CD4-positive, alpha-beta T cell treated with Interleukin-17A for 4 hours (primary cell): ENCODE measurements at places on chromosomes 4 and X.

- DNase-seq: no peak
Observed at GRCh38 chr4:122665161-122665929, 44.5 kb upstream of the IL21 start.

DNA sequence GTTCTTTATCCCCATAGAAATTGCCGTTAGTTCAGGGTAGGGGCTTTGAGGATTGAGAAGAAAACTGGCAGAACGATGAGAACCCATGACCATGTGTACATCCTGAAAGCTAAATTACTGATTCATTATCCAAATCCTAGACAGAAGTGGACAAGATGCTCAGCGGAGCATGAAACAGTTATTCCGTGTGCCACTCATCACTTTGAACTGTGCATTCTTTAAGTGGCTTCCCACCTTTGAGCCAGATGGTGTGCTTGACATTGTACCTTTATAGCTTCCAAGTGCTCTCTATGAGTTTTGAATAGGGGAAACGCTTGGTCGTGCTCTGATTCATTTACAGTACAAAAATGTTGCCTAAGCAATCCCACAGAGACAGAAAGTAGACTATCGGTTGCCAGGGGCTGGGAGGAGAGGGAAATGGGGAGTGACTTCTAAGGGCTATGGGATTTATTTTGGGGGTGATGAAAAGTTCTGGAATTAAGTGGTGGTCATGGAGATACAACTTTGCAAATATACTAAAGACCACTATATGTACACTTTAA lies 100.0 kb downstream of the DOCK11 start:
- DNase-seq: no peak

DNA sequence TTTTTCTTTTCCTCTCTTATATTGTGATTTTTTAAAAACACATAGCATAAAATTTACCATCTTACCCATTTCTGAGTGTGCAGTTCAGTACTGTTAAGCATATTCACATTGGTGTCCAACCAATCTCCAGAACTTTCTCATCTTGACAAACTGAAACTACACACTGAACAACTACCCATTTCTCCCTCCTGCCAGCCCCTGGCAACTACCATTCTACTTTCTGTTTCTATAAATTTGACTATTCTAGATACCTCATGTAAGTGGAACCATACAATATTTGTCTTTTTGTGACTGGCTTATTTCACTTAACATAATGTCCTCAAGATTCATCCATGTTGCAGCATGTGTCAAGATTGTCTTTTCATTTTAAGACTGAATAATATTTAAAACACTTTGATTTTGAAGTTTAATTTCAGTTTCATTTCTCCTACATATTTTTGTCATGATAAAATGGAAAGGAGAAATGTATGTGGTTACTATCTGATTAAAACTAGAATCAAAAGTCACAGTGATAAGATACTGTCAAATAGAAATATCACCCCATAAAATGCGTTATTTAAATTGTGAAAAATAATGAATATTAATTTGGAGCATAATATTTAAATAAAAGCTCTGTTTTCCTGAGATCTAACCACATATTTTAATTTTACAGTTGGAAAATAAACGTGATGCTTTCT lies 122.8 kb downstream of the DIPK2B start:
- no peak for DNase-seq

- no peak for DNase-seq
Observed at GRCh38 chr4:88585917-88586316, 6.4 kb upstream of the HERC3 start.

DNA sequence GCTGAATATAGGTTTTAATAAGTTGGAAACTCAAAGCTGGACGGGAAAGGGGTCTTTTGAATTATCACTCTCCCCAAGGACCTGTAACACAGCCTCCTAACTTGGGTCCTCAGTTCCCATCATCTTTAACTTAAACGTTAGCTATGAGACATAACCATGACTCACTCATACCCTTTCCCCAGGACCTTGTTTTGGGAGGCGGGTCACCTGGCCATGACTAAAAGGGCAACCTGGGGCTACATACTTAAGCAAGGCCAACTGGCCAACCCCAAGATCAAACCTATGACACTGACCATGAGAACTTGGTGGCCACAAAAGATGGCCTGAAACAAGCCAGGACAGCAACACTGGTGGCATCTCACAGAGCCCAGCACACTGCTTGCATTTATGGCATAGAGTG lies 89.0 kb downstream of the SH3KBP1 start:
- DNase-seq: peak; percentile 39

GRCh38 chr4:152052451-152053057 lies 291.7 kb upstream of the GATB start:
- no peak for DNase-seq

- no peak for DNase-seq
Observed at GRCh38 chrX:46884799-46885198, 27.4 kb upstream of the JADE3 start.

- no peak for DNase-seq
Observed at GRCh38 chr4:159281771-159282170, 178.9 kb downstream of the RAPGEF2 start.

- DNase-seq: no peak
Observed at GRCh38 chrX:125132274-125132673, 187.4 kb upstream of the TEX13C start.

GRCh38 chr4:7068883-7069282 lies 1.0 kb upstream of the GRPEL1 start:
- no peak for DNase-seq
